ENCODE measurements at places on chromosomes 6 and 20.

- DNase-seq = no peak
Observed at GRCh38 chr20:61434341-61434781, 182.3 kb downstream of the CDH4 start.

GRCh38 chr20:47735412-47736400 lies 49.6 kb downstream of the SULF2 start:
- DNase-seq = no peak

- DNase-seq = no peak
Observed at GRCh38 chr6:104537180-104537579, 322.5 kb downstream of the HACE1 start.

GRCh38 chr6:5785249-5785648 lies 221.5 kb downstream of the NRN1 start:
- DNase-seq = no peak

GRCh38 chr6:167148021-167148420 lies 9.8 kb downstream of the GPR31 start:
- no peak for DNase-seq

DNA sequence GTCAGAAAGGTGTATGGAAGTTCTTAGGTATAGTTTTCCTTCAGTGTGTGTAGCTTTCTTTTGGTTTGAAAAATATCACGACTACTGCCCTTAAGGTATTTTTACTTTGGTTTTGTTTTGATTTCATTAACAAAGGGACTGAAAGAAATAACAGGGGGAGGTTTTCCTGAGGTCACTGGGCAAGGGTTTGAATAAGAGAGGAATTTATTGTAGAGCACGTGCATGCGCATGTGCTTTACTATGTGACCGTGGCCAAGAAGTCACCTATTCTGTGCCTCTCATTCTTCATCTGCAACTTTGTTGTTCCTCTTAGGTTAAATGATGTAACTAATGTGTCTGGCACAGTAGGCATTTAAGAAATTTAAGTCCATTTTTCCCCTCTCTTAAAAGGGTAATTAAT lies 4.1 kb upstream of the MAN1A1 start:
- DNase-seq = no peak

GRCh38 chr6:150212778-150213177 lies 69.9 kb downstream of the PPP1R14C start:
- no peak for DNase-seq

DNA sequence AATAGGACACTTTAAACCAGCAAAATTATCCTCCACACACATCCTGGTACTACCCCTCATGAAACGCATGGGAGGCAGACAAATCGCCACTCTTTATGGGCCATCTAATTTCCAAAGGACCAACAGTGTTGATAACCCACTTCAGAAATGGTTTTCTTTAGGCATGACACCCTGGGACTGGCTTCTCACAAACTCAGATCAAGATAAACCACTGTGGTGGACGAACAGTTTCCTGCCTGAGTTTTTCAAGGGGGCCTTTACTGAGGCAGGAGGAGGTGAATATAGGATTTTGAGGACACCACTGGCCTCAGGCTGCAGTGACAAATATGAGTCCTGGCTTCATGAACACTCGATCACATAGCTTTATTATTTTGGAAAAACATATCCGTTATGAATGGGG lies 26.0 kb downstream of the TRAM2 start:
- no peak for DNase-seq

DNA sequence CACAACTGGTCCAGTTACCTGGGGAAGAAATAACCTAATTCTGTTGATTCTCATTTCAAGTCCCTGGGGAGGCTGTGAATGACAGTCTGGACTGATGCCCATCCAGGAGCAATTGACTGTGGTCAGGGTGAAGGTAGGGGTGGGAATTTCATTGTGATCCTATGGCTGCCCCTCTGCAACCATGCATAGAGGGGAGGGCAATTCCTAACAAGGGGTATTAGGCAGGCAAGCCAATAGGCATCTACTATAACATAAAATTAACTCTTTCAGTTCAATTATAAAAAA lies 44.0 kb upstream of the TRAM2 start:
- no peak for DNase-seq

DNA sequence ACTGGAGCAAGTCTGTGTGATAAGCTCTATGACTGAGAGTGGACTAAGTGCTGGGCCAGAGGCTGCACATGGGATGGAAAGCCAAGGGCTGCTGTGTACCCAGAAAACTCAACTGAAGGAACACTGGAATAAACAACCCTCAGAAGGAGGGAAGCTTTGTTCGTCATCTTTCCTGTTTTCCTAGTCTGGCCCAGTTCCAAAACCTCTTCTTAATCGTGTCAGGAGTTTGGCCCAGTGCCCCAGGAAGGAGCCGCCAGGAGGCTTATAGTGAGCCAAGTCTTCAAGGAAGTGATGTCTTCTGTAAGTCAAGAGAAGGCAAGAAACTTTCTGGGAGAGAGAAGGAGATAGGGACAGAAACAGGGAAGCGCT lies 23.3 kb upstream of the TOP1 start:
- DNase-seq = no peak

- DNase-seq = no peak
Observed at GRCh38 chr6:13733178-13733887, 21.7 kb upstream of the RANBP9 start.

DNA sequence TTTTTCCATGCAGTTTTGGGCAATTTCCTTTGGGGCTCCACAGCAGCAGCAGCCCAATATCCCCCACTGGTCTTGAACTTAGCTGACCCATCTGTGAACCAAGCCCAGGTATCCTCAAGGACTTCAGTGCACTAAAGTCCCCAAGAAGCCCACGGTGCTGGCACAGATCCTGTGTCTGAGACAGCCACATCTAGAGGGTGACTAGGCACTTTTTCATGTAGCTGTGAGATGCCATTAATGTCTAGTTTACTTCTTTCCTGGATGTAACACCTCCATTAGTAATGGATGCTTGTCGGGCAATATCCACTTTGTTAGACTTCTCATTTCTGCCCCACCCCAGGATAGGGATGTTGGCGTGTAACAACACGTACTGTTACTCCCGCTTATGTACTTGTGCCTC lies 176.2 kb upstream of the PROKR2 start:
- DNase-seq = no peak

DNA sequence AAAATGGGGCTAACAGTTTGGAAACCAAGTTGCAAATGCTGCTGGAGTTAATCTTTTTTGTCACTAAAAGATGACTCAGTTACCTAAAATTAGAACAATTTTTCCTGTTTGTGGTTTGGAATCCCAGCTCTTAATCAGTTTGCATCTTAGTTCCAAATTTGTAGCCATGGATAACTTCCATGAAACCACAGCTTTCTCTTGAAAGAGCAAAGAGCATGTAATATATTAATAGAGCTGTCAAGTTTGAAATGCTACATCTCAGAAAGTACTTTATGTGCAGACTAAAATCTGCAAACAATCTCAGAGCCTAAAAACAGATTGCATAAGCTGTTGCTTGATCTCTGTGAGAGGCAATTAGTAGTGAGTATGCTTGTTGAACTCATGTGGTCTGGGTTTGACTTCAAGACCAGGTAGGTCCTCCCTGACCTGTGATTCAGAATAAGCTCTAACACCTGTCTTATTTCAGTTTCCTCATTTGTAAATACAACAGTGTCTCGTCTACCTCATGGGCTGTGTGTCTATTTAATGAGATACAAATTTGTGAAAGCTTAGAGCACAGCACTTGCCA lies 23.5 kb downstream of the DHX35 start:
- DNase-seq = no peak

DNA sequence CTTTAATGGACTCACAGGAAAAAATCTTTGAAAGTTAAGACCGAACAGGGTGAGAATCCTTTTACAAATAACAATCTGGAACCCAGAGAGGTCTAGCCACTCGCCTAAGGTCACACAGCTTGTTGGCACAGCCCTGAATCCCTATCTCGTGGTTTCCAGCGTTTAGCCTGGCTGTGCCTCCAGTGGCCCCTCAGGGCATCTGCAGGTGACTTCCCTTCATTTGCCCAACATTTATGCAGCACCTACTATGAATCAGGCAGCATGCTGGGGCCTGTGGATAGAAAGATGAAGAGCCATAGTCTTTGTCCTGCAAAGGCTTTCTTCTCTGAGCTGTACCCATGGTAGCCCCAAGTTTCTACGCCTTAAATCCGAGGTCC lies 2.6 kb upstream of the NR2E1 start:
- no peak for DNase-seq

DNA sequence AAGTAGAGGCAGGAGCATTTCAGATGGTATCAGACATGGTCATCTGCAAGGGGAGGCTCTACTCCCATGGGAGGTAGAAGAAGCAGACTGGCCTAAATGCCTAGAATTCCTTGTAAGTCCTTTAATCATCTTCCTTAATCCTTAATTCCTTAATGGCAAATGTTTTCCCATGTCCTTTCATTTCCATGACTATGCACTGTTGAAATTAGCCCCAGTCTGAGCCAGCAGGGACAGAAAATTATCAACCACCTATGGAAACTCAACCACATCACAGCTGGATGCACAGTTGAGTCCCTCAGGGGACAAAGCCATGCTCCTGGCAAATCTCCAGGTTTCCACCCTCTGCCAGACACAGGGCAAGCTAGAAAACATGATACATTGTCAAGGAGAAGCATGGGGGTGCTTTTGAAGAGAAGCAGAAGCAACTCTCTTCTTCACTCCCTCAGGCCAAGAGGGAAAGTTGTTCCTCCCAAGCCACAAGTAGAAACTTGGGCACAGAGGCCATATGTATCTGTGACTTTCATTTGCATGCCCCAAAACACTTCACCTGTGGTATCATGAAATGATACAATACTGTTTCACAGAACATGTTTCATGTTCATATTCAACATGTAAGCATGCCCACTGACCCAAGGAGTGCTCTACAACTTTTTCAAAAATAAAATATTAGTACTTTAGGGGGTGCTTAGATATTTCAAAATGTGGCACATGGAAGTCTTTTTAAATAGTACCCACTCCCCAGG lies 683.6 kb downstream of the KIF16B start:
- no peak for DNase-seq

DNA sequence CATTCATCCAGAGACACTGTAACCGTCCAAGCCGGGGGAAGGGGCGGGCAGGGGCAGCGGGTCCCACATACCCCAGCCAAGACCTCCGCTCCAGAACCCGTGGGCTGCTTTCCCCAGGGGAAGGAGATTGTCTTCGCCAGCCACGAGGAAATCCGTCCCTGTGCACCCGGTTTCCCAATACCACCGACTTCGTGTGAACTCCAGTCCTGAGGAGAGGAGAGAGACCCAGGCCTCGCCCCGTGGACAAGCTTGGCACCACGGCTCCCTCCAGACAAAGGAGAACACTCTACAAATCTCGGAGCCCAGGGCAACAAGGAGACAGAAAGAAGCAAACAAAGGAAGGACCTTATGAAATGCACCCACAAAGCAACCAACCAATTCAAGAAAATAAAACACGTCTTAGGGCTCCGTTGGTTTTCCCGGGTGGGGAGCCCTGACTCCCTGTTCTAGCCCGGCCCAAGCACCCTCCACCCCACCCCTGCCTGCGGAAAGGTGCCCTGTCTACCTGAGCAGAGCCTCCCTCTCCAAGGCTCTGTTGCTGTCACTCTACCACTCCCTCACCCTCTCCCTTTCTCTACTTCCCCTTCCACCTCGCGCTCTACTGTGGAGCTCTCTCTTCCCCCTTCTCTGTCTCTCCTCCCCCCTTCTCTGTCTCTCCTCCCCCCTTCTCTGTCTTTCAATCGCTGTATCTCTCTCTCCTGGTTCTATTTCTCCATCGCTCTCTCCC lies 1382.8 kb upstream of the DEFB115 start:
- no peak for DNase-seq

DNA sequence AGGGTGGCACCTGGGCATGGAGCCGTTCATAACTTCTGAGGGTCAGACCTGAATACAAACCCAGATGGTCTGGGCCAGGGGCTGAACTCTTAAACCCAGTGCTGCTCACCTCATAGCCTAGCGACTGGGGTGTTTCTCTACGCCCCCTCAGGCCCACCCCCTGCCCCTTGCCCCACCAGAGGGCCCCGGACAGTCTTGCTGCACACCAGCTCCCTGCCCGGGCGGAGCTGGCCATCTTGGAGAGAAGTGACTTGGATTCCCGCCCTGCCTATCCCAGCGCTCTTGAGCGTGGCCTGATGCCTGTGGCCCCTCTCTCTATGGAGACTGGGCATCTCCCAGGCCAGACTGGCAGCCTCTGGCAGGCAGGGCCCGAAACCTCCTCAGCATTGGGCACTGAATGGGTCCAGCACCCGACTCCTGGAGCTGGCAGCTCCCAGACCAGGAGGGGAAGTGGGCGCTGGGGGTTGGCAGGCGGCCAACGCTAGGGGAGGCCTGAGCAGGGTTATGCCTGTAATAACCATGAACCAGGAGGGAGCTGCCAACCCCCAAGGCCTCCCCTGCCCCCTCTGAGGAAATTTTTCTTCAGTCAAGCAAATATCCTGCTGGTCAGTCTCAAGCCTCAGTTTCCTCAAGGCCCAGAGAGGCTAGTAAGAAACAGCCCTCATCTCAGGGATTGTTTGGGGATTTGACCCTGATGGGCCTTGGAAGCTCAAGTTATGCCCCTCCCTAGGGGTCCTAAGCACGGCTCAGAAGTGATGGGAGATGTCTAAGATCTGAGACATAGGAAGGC lies 169.5 kb downstream of the VEGFA start:
- no peak for DNase-seq

GRCh38 chr6:163348789-163349680 lies 65.5 kb upstream of the QKI start:
- no peak for DNase-seq

GRCh38 chr6:165594584-165595333 lies 68.3 kb downstream of the PDE10A start:
- no peak for DNase-seq
